Thymus (tissue), 14 donors: ENCODE measurements at places on chromosomes 16 and 17. TPM values are rescaled to one million over a fixed set of nuclear protein-coding genes. Genes with fewer than 3 reads are reported as not detected.

DNA sequence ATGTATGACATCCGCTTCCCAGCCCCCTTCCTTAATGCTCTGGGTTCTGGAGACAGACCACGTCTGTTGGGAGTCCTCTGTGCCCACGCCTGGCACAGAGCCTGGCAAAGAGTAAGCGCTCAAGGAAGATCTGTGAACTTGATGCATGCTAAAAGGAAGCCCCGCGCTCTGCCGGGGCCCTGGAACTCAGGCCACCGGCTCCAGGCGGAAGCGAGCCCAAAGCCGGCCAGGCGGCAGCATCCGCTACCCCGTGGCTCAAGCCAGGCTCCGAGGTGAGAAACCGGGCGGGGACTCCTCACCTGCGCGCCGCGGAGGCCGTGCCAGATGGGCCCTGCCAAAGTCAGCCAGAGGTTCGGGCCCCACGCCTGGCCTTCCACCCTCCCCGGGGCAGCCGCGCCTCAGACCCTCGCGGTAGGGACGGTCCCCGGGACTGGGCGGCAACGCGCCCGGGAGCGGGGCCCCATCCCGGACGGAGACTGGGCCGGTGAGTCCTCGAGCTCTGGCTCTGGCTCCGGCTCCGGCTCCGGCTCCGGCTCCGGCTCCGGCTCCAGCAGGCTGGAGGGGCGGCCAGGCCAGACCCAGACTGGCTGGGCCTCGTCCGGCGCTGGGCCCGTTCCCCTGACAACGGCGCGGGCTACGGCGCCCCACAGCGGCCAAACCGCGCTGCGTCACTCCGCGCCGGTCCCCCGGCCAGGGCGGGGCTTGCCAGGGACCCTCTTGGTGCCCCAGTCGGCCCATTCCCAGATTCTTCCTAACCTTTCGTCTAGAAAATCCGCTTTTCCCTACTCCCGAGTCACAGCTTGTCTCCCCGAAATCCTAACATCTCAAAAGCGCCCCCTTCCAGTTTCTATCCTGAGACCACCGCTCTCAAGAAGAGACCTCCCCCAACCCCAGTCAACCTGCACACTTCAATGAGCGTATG lies at the start of gene ZDHHC1:
TSS of gene ZDHHC1 (minus strand) at position 606 of the 922 bp plus-strand sequence. CDS start 8,702 bp downstream, outside the sequence.
- no peak for DNase-seq

GRCh38 chr16:67833030-67833414 lies 9.1 kb upstream of the THAP11 start:
- no peak for DNase-seq

- no peak for DNase-seq
Measured at GRCh38 chr16:2027024-2028010, 615 bp downstream of the NHERF2 start.

DNA sequence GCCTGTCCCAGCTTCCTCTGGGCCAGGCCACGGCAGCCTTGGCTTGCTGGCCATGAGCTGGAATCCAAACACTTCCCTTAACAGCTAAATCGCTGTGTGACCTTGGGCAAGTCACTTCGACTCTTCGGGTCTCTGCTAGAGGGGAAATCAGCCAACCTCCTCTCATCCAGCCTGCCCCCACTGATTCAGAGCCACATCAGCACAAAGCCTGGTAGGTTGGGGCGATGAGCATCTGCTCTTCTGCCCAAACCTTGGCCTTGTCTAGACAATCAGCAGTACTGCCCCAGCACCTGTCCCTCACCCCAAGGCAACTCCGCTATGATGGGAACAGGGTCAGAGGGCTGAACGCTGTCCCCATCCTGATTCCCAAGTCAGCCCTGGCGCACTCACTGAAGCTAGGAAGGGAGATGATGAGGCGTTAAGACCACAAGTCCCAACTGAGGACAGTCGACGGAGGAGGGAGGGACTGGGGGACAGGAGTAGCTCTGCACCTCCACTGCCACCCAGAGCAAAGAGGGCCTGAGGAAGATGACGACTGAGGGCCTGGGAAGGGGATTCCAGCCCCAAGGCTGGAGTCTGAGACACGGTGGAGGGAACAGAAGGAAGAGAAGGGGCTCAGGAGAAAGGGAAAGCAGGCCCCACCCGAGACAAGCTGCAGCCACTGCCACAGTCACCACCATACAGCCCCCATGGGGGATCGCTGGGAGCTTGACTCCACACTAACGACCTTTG lies 1.3 kb downstream of the CLUH start:
- DNase-seq, result no peak

GRCh38 chr17:50264263-50265113 lies 9.8 kb upstream of the TMEM92 start:
- no peak for DNase-seq

- no peak for DNase-seq
Measured at GRCh38 chr17:45380991-45381390, 51.7 kb downstream of the ARHGAP27 start.

Gene STH
- not detected for total RNA-seq

DNA sequence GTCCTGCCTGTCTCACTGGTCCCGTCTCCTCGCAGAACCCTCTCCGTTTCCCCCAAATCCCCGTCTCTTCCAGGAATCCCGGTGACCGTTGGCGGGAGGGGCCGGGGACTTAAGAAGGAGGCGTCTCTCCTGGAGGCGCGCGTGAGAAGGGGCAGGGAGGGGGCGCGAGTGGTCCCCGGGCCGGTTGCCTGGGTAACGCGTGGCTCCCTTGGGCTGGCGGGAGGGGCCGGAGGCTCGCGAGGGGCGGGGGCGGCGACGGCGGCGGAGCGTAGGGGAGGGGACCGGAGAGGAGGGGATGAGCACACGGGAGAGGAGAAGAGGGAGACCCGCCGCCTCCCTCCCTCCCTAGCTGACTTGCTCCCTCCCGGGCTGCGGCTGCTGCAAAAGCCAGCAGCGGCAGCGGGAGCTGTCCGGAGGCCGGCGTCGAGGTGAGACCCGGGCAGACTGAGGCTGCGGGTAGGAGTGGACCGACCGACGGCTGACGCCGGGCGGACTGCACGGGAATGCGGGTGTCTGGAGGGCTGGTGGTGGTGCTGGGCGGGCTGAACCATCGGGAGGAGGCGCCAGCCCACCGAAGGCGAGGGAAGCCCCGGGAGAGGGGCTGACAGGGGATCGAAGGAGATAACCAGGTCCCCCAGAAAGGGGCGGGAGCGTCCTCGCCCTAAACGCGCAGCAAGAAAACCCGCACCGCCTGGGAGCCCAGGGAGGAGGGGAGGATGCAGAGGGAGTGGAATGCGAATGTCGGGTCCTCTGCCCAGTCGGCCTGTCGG lies at the start of gene PRRT2:
TSS of gene PRRT2 (plus strand) at position 298 of the 770 bp plus-strand sequence. CDS start 862 bp downstream, outside the sequence.
- DNase-seq, result no peak

Gene EPOP
- 2.6 TPM for total RNA-seq

GRCh38 chr16:11072420-11073153 lies 128.2 kb downstream of the CLEC16A start:
- DNase-seq, result no peak

Gene ALDOC
- total RNA-seq, result 18.2 TPM

GRCh38 chr17:37123386-37123785 lies 174.6 kb downstream of the AATF start:
- no peak for DNase-seq

DNA sequence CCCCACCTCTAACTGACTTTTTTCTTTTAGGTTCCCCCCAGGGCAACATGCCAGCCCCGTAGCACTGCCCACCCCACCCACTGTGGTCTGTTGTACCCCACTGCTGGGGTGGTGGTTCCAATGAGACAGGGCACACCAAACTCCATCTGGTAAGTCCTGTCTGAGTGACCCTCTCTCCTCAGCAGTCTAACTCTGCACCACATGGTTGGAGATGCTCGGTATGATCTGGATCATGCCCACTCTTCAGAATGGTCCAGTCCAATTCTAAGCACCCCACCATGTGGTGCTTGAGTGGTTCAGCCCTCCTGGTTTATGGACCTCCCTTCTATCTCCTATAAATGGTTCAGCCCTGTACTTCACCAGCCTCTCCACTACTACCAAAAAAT lies 5.9 kb downstream of the KDM6B start:
- DNase-seq, result no peak

Gene TBC1D26
- 0.09 TPM for total RNA-seq

- DNase-seq, result no peak
Measured at GRCh38 chr16:83029467-83029866, 402.7 kb downstream of the CDH13 start.

Gene FLOT2
- 29.9 TPM for total RNA-seq

- DNase-seq, result no peak
Measured at GRCh38 chr17:44053125-44053872, 13.2 kb downstream of the LSM12 start.

GRCh38 chr17:66711881-66712321 lies 123.0 kb upstream of the CACNG5 start:
- no peak for DNase-seq

DNA sequence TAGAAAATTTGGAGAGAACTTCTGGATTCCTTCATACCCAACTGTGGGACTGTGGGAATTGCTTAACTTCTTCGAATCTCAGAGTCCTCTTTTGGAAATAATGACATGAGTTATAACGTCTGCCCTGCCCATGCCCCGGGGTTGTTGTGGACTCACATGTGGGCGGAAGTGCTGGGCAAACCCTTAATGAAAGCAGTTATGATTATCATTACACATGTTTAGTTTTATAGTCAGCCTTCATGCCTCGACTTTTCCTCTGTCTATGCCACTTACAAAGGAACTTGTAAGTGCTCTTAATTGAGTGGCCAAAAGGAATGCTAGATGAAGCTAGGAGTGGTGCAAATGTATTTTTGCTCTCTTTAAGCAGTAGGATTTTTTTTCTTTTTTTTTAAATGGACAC lies 3.9 kb downstream of the KRT27 start:
- DNase-seq, result no peak

DNA sequence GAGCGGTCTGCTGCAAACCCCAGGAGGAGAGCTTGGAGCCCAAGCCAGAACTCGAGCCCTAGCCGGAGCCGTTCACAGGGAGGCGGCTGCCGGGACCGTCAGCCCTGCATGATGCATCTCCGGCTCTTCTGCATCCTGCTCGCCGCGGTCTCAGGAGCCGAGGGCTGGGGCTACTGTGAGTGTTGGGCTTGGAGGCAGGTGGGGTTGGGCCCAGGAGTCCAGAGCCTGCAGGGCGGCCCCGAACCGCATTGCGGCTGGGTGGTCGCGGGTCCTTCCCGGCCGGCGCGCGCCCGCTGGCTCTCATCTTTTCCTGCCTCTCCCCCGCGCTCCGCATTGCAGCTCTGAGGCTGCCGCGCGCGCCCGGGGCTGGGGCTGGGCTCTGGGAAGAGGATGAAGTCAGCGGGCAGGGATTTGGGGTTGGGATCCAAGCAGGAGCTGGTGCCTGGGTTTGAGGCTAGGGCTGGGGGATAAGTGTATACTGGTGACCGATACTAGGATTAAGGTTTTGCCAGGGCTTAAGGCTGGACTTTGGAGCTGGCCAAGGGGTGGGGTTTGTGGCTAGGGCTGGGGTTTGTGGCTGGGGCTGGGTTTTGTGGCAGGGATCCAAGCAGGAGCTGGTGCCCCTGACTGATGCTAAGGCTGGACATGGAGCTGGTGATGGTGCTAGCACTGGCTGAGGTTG lies 532 bp downstream of the CNTNAP1 start:
- DNase-seq, result no peak

Gene TBC1D3D
- total RNA-seq, result not detected

Gene CES5A
- 0.09 TPM for total RNA-seq

Gene CALB2
- total RNA-seq, result 0.24 TPM

Gene SLC5A11
- 0.09 TPM for total RNA-seq

DNA sequence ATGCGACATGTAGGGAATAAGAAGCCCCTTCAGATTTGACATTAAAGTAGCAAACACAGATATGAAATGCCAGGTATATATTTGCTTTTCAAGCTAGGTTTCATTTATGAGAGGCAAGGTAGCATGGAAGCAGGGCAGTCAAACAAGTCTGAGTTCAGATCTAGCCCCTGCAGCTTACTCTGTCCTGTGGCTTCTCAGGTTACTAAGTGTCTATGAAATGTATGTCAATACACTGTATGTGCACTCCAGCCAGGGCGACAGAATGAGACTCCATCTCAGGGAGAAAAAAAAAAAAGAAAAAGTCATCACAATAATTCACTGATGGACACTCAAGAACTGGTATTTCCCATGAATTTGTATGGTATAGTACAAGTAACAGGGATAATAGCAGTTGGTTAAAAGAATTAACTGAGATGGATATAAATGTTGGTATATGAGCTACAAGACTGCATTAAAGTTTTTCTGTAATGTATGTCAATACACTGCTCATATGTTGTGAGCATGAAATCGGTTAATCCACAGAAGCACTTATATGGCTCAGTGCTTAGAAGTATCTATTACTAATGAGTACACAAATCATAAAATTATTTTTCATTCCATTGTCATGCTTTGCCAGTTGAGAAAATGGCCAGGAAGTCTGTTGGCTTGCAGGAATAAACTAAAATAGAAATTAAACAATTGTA lies 2.9 kb upstream of the WSB1 start:
- no peak for DNase-seq

Gene NOXO1
- 2.2 TPM for total RNA-seq

Gene MLYCD
- total RNA-seq, result 1.8 TPM

Gene ABCC12
- total RNA-seq, result 0.05 TPM

Gene MARVELD3
- total RNA-seq, result 1.8 TPM

- no peak for DNase-seq
Measured at GRCh38 chr16:55297062-55297909, 26.7 kb upstream of the IRX6 start.

Gene TPSAB1
- 4.3 TPM for total RNA-seq

GRCh38 chr16:88341551-88342290 lies 41.0 kb upstream of the ZNF469 start:
- no peak for DNase-seq

Gene CLEC18B
- total RNA-seq, result 0.28 TPM

GRCh38 chr17:58307468-58308172 lies 21.0 kb downstream of the TSPOAP1 start:
- DNase-seq, result no peak

DNA sequence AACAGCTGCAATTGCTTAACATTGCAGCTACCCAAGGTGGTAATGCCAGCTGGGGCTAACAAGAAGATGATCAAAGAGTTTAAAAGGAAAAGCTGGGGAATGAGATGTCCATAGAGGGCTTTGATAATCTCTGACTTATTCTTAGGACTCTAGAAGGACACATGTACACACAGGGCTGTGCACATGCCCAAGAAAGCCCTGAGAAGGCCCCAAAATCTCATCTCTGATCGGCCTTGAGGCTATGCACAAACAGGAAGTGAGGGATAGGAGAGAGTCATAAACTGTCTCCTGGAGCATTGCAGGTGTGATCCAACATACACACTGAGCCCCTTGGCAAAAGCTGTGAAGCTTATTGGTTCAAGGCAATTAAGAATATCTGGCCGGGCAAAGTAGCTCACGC lies 17.2 kb upstream of the RABEP1 start:
- DNase-seq, result peak; percentile 60

Gene KRTAP4-5
- total RNA-seq, result not detected

GRCh38 chr17:33438578-33438977 lies 145.5 kb upstream of the ASIC2 start:
- DNase-seq, result no peak

DNA sequence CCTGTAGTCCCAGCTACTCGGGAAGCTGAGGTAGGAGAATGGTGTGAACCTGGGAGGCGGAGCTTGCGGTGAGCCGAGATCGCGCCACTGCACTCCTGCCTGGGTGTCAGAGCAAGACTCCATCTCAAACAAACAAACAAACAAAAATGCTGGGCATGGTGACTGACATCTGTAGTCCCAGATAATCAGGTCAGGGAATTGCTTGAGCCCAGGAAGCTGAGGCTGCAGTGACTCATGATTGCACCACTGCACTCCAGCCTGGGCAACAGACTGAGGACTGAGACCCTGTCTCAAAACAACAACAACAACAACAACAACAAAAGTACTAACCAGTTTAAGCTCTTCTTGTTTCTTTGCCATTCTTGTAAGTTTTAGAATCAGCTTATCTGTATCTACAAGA lies 383.0 kb upstream of the PMFBP1 start:
- no peak for DNase-seq

- DNase-seq, result no peak
Measured at GRCh38 chr17:9364837-9365430, 210.7 kb downstream of the STX8 start.

- DNase-seq, result no peak
Measured at GRCh38 chr17:1561420-1562175, 994 bp downstream of the PITPNA start.
